ENCODE measurements at places on chromosomes 7 and 10. TPM values are rescaled to one million over a fixed set of nuclear protein-coding genes. Genes with fewer than 3 reads are reported as not detected.

The KCP gene
- not detected for polyA plus RNA-seq

The UCN3 gene
- not detected for polyA plus RNA-seq

The EPO gene
- 22.9 TPM for polyA plus RNA-seq

The ASB4 gene
- polyA plus RNA-seq: 1.1 TPM

The USP6NL gene
- polyA plus RNA-seq: 5.5 TPM

The CFAP46 gene
- polyA plus RNA-seq: 0.47 TPM

GRCh38 chr10:112226439-112227248 is 43.1 kb upstream of the GPAM start:
- peak overlapping the region; percentile 83 for H3K27ac ChIP-seq
- H3K27me3 ChIP-seq: no peaks in the 10 kb centered on the region
- H3K4me3 ChIP-seq: peak overlapping the region; percentile 52
- H3K4me1 ChIP-seq: peaks cover 56% of the 10 kb centered on the region
- DNase-seq: no peak
- H3K36me3 ChIP-seq: no peaks in the 10 kb centered on the region

DNA sequence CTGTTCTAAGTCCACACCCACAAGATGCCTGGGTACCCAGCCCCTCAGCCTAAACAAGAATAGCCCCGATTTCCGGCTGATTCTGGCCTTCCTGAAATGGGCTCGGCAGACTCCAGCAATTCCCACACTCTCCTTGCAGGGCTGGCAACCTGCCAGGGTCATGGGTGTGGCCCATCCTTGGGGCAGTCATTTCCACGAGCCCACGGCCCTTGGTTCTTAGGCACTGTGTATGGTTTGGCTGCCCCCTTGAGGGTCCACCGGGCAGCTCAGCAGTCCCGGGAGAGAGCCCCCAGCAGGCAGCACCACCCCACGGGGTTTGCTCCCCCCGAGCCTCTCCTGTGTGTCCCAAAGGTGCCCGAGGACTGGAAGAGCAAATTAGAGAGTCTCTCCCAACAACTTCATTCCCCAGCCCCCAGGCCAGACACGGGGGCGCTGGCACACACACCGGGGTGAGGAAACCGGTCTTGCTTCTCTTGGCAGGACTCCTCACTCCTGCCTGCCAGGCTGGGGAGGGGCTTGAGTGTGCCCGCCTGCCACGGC is 142.2 kb downstream of the EMX2 start:
- H3K36me3 ChIP-seq: no peaks in the 10 kb centered on the region
- no peak overlapping the region for H3K27ac ChIP-seq
- no peaks in the 10 kb centered on the region for H3K4me1 ChIP-seq
- no peak overlapping the region for H3K4me3 ChIP-seq
- no peak for DNase-seq

- H3K4me3 ChIP-seq: no peak overlapping the region
- peak; percentile 38 for DNase-seq
These were observed 26.4 kb upstream of the GNA12 start for GRCh38 chr7:2870471-2870931.

- no peak for DNase-seq
- H3K27ac ChIP-seq: peak overlapping the region; percentile 97
- peaks cover 4% of the 10 kb centered on the region for H3K4me1 ChIP-seq
- no peaks in the 10 kb centered on the region for H3K36me3 ChIP-seq
These were observed 19.0 kb upstream of the CPN1 start for GRCh38 chr10:100100651-100101184.

- H3K36me3 ChIP-seq: no peaks in the 10 kb centered on the region
- H3K27me3 ChIP-seq: no peaks in the 10 kb centered on the region
- no peak for DNase-seq
- no peaks in the 10 kb centered on the region for H3K4me1 ChIP-seq
These were observed 86.7 kb downstream of the MICU1 start for GRCh38 chr10:72539137-72539536.

GRCh38 chr10:99520847-99521764 is 11.6 kb upstream of the NKX2-3 start:
- H3K27ac ChIP-seq: no peak overlapping the region
- H3K4me3 ChIP-seq: no peak overlapping the region
- peaks cover 4% of the 10 kb centered on the region for H3K4me1 ChIP-seq
- peaks cover 20% of the 10 kb centered on the region for H3K27me3 ChIP-seq
- H3K36me3 ChIP-seq: no peaks in the 10 kb centered on the region

DNA sequence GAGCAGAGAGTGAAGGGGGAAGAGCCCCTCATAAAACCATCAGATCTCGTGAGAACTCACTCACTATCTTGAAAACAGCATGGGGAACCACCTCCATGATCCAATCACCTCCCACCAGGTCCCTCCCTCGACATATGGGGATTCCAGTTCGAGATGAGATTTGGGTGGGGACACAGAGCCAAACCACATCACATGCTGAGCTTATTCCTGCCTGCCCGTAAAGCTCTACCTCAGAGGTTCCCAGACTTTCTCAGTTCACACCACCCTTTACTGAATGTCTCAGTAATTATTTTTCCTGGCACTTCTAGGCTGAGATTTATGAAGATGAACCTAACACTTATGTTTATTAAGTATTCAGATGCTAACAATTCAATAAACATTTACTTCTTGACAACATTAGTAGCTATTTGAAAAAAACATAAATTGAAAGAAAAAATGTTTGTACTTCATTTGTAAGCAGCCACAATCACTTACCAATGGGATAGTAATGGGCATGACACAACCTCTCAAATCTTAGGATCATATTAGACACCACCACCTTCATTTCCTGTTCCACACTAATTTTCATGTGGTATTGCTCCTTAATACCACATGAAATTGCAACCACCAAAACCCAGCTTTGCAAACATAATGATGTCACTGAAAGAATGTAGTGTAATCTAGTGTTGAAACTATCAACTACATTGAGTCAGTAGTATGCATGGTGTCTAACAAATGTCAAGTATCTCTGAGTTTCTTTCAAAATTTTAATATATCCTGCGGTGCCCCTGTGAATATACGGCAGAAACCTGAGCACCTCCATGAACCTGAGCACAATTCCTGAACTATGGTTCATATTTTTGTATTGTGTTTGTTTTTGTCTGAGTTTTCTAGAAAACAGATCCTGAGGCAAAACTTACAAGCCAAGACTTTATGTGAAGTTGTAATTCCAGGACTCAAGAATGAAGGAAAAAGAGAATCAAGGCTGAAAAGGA is 4.5 kb upstream of the DGKI start:
- no peak for DNase-seq
- H3K36me3 ChIP-seq: no peaks in the 10 kb centered on the region
- peaks cover 6% of the 10 kb centered on the region for H3K4me1 ChIP-seq

- H3K4me3 ChIP-seq: no peak overlapping the region
- no peaks in the 10 kb centered on the region for H3K27me3 ChIP-seq
- no peaks in the 10 kb centered on the region for H3K36me3 ChIP-seq
- DNase-seq: no peak
- peaks cover 8% of the 10 kb centered on the region for H3K4me1 ChIP-seq
- H3K27ac ChIP-seq: no peak overlapping the region
These were observed 66.1 kb upstream of the AGBL3 start for GRCh38 chr7:134920026-134920753.

DNA sequence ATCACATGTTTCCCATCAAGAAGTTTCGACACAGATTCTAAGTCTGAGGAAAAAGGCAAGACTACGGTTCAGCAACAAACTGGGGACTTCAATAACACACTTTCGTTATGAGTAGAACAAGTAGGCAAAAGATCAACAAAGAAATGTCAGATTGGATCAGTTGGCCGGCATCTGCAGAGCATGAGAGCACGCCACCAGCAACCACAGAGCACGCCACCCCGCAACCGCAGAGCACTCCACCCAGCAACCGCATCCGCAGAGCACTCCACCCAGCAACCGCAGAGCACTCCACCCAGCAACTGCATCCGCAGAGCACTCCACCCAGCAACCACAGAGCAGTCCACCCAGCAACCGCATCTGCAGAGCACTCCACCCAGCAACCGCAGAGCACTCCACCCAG is 89.7 kb upstream of the FAM20C start:
- no peak overlapping the region for H3K27ac ChIP-seq
- no peak overlapping the region for H3K4me3 ChIP-seq
- H3K4me1 ChIP-seq: no peaks in the 10 kb centered on the region
- H3K27me3 ChIP-seq: no peaks in the 10 kb centered on the region
- no peaks in the 10 kb centered on the region for H3K36me3 ChIP-seq

DNA sequence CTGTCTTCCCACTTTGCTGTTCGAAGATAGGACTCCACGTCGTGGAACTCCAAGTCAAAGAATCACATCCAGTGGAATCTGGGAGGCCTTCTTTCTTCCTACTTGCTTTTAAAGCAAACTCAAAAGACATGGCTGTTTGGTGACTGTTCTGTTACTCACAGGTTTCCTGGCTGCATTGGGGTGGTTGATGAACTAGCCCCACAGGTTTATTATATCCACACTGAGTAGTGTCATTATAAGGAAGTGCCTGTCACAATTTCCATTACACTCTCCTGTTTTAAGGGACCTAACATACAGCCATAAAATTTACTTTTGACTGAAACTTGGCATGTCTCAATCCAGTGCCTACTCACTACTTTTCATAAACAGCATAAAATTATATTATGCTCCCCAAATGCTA is 287.3 kb upstream of the SP4 start:
- no peak for DNase-seq
- no peak overlapping the region for H3K27ac ChIP-seq
- no peaks in the 10 kb centered on the region for H3K27me3 ChIP-seq
- H3K36me3 ChIP-seq: no peaks in the 10 kb centered on the region
